ENCODE measurements at places on chromosomes 13 and 19. TPM values are rescaled to one million over a fixed set of nuclear protein-coding genes. Genes with fewer than 3 reads are reported as not detected.

The PBX4 gene
- polyA plus RNA-seq, result 6.4 TPM

The KLHL1 gene
- polyA plus RNA-seq, result not detected

The RPS19 gene
- 2,819 TPM for polyA plus RNA-seq

The TGFBR3L gene
- 0.87 TPM for polyA plus RNA-seq

The TEAD2 gene
- polyA plus RNA-seq, result 27.9 TPM

The CEACAM5 gene
- not detected for polyA plus RNA-seq

The CCL25 gene
- polyA plus RNA-seq, result not detected

The S1PR4 gene
- not detected for polyA plus RNA-seq

The MTUS2 gene
- polyA plus RNA-seq, result 1.7 TPM

The PALM gene
- polyA plus RNA-seq, result 6.2 TPM

The RYR1 gene
- polyA plus RNA-seq, result under 0.01 TPM

The EXOC3L2 gene
- not detected for polyA plus RNA-seq

The GPR183 gene
- polyA plus RNA-seq, result 0.07 TPM

The CRYL1 gene
- 34.8 TPM for polyA plus RNA-seq

The SLC6A16 gene
- polyA plus RNA-seq, result 0.80 TPM

The ZNF253 gene
- 0.79 TPM for polyA plus RNA-seq

The PSG7 gene
- 0.05 TPM for polyA plus RNA-seq

The KLK3 gene
- not detected for polyA plus RNA-seq

The PRX gene
- polyA plus RNA-seq, result 2.2 TPM

The HDGFL2 gene
- polyA plus RNA-seq, result 77.8 TPM

DNA sequence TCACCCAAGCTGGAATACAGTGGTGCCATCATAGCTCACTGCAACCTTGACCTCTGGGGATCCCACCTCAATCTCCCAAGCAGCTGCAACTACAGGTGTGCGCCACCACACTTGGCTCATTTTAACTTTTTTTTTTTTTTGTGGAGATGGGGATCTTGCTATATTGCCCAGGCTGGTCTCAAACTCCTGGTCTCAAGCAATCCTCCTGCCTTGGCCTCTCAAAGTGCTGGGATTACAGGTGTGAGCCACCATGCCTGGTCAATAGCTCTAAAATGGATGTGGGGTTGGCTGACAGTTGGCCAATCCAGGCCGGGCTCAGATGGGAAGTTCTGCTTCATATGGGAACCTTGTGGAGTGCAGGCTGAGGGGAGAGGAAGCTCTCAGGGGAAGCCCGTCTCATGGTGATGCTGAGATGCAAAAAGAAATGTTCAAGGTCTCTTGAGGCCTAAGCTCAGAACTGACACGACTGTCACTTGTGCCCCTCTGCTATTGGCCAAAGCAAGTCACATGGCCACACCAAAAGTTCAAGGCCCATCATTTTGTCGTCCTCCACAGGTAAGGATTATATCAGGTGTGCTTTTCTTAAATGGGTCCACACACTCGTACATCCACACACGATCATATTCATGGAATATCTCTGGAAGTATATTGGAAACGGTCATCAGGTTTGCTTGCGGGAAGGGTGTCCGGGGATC is 6.8 kb upstream of the KLC3 start:
- no peak for DNase-seq

DNA sequence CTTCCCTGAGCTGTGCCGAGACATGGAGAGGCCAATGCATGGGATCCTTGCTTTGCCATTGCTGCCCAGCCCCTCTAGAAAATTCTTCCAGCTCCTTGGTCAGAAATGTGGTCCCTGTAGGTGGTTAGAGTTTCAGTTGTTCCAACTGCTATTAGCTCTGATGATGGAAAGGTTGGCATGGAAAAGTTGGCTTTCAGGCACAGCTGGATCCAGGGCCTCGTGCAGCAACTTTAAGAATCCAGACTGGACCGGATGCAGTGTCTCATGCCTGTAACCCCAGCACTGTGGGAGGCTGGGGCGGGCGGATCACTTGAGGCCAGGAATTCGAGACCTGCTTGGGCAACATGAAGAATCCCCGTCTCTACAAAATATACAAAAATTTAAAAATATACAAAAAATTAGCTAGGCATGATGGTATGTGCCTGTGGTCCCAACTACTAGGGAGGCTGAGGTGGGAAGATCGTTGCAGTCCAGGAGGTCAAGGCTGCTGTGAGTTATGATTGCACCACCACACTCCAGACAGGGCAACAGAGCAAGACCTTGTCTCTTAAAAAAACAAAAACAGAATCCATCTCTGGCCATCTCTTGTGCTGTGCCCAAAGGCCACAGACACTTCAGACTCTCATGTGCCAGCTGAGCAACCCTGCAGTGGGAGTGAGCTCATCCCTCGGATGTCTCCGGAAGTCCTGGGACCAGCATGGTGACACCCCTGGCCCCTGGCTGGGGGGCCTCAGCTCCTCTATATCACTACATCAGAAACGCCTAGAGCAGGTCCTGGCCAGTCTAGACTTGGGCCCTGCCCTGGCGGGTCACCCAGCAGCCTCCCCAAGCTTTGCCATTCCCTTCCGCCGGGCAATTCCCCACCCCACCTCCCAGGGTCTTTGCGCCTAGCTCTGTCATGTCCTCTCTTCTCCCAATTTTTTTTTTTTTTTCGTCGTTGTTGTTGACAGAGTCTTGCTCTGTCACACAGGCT is 16.8 kb downstream of the MEX3D start:
- no peak for DNase-seq

- DNase-seq, result no peak
Observed at GRCh38 chr19:39645800-39646411, 9.8 kb upstream of the LGALS16 start.

DNA sequence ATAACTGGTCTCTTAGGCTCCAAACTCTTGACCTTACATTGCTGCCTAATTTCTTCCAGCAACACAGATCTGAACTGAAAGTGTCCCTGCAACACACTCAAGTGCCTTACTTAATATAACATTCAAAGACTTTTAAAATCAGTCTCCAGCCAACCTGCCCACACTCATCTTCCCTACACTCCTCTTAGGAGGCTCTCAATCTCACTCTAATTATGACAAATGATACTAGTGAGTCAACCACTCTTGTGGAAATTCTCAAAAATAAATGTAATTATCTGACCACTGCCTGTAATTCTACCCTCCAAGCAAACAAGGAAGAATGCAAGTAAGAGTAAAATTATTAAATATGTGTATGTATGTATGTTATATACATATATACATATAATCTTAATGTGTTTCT is 348.1 kb upstream of the MIR17HG start:
- DNase-seq, result no peak

GRCh38 chr13:19085876-19086275 is 95.7 kb downstream of the TUBA3C start:
- no peak for DNase-seq

DNA sequence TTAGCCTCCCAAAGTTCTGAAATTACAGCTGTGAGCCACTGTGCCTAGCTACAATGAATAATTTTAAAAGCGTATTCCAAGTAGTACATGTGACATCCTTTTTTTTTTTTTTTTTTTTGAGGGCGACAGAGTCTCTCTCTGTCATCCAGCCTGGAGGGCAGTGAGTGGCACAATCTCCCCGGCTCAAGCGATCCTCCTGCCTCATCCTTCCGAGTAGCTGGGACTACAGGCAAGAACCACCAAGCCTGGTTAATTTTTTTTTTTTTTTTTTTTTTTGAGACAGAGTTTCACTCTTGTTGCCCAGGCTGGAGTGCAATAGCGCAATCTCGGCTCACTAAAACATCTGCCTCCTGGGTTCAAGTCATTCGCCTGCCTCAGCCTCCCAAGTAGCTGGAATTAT is 3.8 kb upstream of the PRR12 start:
- DNase-seq, result no peak

DNA sequence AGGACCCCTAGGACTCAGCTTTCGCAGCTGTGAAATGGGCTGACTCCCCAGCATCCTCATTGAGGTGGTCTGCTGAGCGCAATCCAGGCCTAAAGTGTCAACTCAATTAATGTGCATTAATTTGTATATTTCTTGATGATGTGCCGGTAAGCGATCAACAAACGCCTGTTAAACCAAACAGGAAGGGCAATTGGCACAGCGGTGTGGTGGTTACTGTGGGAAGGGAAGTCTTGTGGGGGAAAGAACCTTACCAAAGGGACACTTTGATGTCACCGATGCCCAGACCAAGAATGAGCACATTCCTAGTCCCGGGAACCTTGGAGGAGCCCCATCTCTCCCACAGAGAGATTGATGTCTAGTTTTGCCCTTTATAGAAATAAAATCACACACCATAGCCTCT is 1.6 kb downstream of the JAK3 start:
- no peak for DNase-seq

DNA sequence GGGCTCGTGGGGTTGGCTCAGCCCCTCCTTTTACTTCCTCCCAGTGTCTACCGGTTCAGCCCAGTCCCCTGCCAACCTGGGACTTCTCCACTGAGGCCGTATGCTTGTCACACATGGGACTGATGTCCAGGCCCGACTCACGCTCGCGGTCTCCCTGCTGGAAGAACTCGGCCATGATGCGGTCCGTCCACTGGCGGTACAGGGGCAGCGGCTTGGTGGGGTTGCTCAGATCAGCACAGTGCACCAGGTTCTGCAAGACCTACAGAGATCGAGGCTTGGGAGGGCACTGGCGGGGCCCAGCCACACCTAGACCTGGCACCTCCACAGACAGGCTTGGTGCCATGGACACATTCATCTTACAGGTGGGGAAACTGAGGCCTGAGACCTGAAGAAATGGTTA is 7.8 kb upstream of the RAB3A start:
- no peak for DNase-seq

- no peak for DNase-seq
Observed at GRCh38 chr19:52778811-52779210, 7.8 kb downstream of the ZNF600 start.

DNA sequence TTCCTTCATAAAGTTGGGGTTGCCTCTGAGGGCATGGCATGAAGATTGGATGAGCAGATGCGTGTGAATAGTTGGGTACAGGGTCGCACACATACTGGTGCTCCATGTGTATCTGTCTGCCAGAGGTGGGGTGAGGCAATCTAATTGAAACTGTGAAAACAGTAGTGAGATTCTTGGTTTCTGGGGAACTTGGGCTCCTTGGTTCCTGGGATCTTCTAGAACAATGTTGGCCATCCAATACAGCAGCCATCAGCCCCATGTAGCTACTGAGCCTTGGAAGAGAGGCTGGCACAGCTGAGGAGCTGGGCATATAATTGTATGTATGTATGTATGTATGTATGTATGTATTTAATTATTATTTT is 616 bp downstream of the FCHO1 start:
- DNase-seq, result no peak

DNA sequence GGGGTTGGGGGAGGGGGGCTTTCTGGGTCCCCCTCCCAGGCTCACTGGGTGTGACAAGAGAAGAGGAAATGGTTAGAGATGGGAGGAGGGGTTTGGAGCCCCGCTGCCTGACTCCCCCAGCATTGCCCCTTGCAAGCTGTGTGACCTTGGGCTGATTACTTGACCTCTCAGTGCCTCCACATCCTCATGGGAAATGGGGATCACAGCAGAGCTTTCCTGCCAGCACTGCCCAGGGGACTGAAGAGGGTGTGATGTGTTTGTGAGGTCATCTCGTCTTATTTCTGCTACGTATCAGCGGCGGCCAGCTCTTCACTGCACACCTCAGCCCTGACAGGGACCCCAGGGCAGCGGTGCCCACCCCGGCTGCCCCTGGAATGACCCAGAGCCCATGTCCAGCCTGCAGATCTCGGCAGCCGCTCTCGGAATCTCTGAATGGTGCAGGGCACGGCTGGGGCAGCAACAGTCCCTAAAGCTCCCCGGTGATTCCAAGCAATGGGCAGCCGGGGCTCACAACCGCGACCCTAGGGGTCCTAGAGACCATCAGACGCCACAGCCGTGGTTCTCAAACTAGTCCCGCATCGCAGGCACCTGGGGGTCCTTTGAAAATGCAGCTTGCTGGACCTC is 8.4 kb downstream of the PNMA8B start:
- no peak for DNase-seq

- peak; percentile 66 for DNase-seq
Observed at GRCh38 chr19:35143231-35143715, at the start of gene FXYD7. TSS of gene FXYD7 (plus strand) at chr19:35143255. CDS start at chr19:35143334, 79 bp downstream.

- no peak for DNase-seq
Observed at GRCh38 chr19:45938733-45939319, 24.2 kb upstream of the NANOS2 start.

DNA sequence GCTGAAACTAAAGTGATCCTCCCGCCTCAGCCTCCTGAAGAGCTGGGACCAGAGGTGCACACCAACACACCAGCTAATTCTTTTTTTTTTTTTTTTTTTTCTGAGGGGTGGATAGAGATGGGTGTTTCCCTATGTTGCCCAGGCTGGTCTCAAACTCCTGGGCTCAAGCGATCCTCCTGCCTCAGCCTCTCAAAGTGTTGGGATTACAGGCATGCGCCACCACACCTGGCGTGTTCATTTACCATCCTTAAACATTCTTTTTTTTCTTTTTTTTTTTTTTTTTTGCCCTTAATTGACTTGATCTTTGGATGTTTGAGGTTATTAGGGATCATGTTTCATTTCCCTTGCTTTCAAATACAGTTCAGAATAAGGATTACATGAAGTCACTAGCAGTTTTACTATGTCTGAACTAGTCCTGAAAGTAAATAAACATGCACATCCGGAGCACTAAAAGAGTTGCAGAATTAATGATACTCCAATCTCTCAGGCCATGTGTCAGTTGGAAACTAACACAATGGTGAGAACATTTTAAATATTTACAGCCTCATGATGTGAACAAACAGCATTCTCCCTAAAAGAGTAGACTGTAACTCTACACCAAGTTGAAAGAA is 10.2 kb downstream of the UTP14C start:
- DNase-seq, result no peak

- DNase-seq, result peak; percentile 71
Observed at GRCh38 chr19:39038098-39038497, 5.7 kb upstream of the FBXO27 start.

GRCh38 chr13:113635048-113635420 is 23.0 kb downstream of the ATP4B start:
- no peak for DNase-seq

- DNase-seq, result no peak
Observed at GRCh38 chr19:31602548-31602947, 253.3 kb upstream of the TSHZ3 start.

GRCh38 chr13:106525865-106526264 is 9.6 kb downstream of the EFNB2 start:
- DNase-seq, result no peak

DNA sequence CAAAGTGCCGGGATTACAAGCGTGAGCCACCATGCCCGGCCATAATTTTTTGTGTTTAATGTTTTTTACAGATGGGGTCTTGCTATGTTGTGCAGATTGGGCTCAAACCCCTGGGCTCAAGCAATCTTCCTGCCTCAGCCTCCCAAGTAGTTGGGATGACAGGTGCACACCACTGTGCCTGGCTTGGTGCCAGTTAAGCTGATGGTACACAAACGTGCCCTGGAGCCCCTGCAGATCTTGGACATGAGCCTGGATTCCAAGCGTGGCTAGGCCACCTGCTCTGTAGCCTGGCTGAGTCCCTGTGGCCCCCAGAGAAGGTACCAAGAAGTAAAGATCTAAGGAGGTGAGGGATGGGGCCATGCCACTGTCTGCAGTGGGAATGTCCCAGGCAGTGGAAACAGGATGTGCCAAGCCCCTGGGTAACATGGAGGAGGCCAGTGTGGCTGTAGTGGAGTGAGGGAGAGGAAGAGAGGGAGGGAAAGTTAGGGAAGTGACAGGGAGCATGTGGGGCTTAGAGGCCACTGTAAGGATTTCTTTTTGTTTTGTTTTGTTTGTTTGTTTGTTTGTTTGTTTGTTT is 7.0 kb downstream of the PRODH2 start:
- DNase-seq, result no peak

Measured in SK-N-SH (cell line).